ENCODE measurements at places on chromosomes 2 and 18.

DNA sequence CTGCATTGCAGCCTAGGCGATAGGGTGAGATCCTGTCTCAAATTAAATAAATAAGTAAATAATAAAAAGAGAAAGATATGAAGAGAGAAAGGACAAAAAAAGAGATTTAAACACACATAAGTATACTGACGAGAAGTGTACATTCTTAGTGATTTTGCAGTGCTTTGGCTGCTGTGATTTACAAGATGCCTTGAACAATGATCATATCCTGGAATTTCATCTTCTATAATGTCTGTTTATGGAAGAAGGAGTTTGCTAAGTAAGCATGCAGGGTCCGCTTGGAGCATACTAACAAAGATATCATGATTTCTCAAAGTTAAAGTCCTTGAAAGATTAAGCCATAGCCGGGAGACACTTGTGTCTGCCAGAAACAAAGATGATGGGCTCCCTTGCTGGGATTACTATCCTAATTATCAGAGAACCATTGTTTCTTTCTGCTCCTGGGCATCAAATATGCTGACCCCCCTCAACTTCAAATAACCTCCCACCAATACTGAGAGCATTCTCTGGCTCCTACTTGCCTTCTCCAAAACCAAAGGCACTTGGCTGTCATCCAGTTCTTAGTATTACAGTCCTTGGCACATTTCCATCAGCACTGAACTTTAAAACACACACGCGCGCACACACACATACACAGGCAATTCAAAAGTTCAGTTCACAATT is 47.5 kb upstream of the STAM2 start:
- DNase-seq: no peak

- no peak for DNase-seq
Measured at GRCh38 chr18:62880673-62881364, 165.5 kb downstream of the PHLPP1 start.

- DNase-seq: no peak
Measured at GRCh38 chr2:172909454-172909853, 166.2 kb upstream of the MAP3K20 start.

GRCh38 chr2:127175041-127175721 is 44.9 kb downstream of the CYP27C1 start:
- no peak for DNase-seq

DNA sequence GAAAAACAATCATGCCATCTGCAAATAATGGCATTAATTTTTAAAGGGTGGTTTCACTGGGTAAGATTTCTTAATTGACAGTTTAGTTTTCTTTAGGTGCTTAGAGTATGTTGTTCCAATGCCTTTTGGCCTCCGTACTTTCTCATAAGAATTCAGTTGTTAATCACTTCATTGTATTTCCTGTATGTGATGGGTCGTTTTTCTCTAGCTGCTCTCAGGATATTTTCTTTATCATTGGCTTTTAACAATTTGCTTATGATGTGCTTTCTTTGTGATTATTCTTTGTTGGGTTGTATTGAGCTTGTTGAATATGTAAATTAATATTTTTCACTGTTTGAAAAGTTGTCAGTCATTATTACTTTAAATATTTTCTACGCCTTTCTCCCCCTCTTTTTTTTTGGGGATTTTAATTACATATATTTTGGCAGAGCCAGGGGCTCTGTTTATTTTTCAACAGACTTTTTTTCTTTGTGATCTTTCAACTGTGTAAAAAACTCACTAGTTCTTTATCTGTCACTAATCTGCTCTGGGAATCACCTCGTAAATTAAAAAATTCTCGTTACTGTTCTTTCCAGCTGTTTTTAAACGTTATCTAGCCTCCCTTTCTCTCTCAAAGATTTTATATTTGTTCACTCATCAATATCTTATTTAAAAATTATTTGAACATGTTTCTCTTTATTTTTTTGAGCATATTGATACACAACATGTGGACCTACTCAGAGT is 56.2 kb upstream of the IL1R1 start:
- no peak for DNase-seq

DNA sequence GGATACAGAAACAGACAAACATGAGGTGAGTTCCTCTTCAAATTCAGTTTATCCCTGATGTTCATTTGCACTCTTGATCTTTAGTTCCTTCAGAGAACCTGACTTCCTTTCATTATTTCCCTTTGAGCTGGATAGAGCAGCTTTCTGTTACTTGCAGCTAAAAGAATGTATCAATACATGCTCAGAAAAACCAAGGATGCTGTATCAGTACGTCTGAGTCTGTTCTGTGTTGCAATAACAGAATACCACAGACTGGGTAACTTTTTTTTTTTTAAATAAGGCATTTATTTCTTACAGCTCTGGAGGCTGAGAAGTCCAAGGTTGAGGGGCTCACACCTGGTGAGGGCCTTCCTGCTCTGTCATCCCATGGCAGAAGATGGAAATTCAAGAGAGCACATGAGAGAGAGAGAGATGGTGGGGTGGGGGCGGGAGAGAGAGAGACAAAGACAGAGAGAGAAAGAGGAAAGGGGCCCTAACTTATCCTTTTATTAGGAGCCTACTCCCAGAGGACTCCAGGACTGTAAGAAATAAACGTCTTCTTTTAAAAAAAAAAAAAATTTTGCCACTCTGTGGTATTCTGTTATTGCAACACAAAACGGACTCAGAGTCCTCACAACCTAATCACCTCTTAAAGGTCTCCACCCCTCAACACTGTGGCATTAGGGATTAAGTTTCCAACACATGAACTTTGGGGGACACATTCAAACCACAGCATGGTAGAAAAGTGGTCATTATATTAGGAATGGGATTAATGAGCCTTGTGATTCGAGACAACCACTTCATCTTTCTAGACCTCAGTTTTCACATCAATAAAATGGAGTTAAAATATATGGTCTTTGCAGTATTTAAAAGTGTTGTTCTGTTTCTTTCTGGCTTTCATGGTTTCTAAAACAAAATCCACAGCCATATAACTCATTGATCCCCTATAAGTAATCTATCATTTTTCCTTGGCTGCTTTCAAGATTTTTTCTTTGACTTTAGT is 18.4 kb upstream of the SELENOI start:
- no peak for DNase-seq

DNA sequence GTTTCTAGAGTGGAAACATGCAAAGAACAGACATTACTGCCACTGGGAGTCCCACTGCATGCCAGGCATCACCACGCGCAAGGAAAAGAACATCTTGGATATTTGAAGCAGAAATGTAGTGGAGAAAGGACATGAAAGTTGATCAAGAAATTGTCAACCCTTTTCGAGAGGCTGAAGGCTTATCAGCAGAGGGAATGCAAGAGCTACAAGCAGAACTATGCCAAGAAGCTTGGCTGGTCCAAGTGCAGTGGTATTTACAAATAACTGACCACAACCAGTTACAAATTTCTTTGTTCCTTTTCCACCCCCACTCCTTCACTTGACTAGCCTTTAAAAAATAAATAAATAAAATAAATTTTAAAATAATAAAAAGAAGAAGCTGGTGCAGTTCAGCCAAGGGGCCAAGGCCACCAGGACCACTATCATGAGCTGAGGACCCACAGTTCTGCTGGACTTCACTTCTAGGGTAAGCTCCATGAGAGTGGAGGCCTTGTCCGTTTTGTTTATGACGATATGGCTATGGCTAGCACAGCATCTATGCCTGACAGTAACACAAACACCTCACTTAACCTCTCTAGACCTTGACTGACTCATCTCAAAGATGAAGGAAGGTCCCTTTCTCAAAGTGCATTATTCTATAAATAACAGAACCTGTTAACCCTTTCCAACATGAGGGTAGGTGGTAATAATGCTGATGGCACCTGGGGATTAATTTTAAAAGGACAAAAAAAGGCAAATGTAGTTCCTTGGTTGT is 20.9 kb downstream of the MARCHF4 start:
- no peak for DNase-seq

- DNase-seq: no peak
Measured at GRCh38 chr2:46298522-46299353, 1.5 kb downstream of the EPAS1 start.

DNA sequence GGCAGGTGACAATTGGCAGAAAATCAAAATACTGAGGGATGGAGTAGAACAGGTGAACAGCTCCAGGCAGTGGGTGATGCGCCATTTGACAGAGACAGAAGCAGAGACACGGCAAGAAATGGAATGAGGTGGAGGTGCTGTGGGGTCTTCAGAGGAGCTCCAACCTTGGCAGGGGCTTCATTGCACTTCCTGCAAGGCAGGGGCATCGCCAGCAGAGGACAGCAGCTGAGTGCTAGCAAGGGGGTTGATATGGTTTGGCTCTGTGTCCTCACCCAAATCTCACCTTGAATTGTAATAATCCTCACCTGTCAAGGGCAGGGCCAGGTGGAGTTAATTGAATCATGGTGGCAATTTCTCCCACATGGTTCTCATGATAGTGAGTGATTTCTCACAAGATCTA is 42.8 kb downstream of the CCDC68 start:
- DNase-seq: no peak

DNA sequence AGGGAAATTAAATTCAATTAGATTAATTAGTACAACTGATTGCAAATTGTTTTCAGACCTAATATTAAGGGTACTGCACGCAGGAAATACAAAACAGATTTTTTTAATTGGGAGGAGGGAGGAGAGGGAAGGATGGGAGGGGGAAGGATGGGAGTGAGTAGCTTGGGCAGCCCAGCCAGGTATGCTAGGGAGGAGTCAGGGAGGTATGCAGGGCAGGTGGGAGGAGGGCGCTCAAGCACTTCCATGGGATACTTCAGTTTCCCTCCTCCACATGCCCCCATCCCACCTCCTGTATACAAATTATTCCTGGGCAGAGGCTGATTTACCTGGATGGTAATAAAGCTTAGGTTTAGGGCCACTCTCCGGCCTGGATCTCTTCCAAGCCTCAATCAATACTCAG is 76.6 kb upstream of the CAPN13 start:
- DNase-seq: no peak

GRCh38 chr18:68456985-68457384 is 257.9 kb downstream of the TMX3 start:
- no peak for DNase-seq

DNA sequence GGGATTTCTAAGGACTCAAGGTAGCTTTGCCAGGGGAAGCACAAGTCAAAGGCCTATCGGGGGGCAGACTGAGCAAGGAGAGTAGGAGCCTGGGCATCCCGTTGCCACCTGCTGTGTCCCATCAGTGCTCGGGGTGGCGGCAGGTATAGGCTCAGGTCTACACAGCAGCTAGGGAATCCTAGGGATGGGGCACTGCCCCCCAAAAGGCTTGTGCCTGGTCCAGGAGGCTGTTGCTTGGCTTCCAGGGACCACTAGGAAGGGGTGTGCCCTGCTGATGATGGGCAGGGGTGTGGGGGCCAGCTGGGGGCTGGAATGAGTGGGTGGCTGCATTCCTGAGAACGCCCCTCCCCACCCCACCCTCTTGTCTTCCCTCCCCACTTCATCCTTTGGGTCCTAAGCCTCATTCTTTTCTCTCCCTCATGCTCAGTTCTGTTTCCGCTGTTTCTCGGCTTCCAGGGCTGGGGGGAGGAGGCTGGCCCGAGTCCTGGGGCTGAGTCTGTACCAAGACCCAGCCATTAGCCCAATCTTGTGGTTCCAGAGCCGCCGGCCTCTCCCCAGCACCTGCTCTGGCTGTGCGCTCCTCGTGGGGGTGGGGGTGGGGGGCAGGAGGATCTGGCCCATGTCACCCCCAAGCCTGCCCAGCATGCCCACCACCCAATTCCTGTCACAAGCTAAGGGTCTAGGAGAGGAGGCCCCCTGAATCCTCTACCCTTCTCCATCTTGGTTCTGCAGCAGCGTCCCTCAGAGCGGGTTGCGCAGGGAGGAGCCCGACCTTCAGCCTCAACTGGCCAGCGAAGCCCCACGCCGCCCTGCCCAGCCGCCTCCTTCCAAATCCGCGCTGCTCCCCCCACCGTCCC is 12.8 kb downstream of the SPEG start:
- DNase-seq: no peak

DNA sequence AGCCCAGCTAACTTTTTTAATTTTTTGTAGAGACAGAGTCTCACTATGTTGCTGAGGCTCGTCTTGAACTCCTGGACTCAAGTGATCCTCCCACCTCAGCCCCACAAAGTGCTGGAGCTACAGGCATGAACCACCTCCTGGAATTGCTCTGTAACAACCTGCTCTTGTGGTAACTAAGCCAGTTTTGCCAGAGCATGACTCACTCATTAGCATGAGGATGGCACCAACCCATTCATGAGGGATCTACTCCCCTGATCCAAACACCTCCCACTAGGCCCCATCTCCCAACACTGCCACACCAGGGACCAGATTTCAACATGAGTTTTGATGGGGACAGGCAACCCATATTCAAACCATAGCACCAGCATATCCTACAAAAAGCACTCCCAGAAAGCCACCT is 348.9 kb upstream of the RAB12 start:
- no peak for DNase-seq

DNA sequence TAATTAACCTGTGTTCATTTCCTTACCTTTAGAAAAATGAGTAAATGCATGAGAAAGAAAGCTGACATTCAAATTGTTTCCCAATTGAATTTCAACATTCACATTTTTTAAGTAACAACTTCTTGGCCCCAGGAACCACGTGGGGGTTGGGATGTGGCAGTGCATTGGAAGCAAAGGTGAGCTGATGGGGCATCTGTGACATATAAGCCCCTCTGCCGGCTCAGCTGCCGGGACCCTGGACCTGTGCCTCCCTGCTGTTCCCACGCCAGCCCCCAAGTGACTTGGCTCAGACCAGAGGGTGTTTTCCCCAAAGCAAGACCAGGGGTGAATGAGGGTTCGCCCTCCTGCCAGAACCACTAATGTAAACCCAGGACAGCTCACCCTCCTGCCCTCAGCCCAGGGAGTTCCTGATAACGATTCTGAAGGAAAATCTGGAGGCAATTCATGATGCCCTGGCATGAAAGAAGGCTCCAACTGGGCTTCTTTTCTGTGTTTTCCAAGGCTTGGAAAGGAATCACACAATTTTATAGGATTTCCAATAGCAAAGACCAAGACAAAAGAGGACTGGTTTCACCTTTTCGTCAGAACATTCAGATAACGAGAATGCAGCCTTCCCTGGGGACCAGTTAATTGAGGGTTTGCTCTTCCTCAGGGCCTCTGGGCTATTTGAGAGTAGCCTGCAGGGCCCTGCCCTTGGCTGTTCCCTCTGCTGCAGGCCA is 193.2 kb upstream of the TWIST2 start:
- no peak for DNase-seq

- no peak for DNase-seq
Measured at GRCh38 chr2:73033142-73033765, 38.3 kb downstream of the SFXN5 start.

GRCh38 chr2:3712831-3713503 is 9.6 kb downstream of the DCDC2C start:
- DNase-seq: no peak

GRCh38 chr2:128809880-128810279 is 491.2 kb upstream of the HS6ST1 start:
- no peak for DNase-seq

DNA sequence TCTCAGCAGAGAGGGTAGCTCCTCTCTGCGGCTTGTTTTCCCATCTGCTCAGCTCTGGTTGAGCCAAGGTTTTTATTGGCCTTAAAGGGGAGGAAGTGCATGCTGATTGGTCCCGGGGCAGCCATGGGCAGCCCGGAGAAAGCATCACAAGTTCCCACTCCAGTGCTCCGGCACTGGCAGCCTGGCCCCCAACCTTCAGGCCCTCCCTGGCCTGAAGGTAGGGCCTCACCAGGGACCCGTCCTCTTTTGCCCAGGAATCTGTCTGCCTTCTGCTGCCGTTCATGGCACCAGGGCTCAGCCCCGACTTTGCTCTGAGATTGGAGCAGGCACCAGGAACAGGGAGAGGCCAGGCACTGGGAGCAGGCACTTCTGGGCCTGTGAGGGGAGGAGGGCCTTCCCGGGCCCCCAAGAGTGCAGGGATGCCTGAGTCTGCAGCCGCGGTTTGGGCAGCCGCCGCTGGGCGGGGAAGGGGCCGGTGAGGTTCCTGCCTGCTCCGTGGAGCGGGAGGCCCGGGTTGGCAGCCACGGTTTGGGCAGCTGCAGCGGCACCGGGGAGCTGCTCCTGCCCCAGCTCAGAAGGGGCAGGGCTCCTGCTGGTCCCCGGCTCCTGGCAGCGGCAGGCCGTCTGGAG is 17.5 kb upstream of the ILKAP start:
- DNase-seq: no peak

Data from DND-41 (cell line).